ENCODE measurements at places on chromosomes 16 and 17. TPM values are rescaled to one million over a fixed set of nuclear protein-coding genes. Genes with fewer than 3 reads are reported as not detected.

Gene RNF222
- polyA plus RNA-seq, result 0.08 TPM

Gene HOXB2
- 9.8 TPM for polyA plus RNA-seq

GRCh38 chr16:86505185-86505898 is 5.0 kb upstream of the FOXF1 start:
- peaks cover 14% of the 10 kb centered on the region for H3K4me1 ChIP-seq
- H3K27ac ChIP-seq, result no peak overlapping the region
- no peak overlapping the region for H3K4me3 ChIP-seq
- DNase-seq, result no peak
- H3K27me3 ChIP-seq, result peaks cover 97% of the 10 kb centered on the region
- no peaks in the 10 kb centered on the region for H3K36me3 ChIP-seq

DNA sequence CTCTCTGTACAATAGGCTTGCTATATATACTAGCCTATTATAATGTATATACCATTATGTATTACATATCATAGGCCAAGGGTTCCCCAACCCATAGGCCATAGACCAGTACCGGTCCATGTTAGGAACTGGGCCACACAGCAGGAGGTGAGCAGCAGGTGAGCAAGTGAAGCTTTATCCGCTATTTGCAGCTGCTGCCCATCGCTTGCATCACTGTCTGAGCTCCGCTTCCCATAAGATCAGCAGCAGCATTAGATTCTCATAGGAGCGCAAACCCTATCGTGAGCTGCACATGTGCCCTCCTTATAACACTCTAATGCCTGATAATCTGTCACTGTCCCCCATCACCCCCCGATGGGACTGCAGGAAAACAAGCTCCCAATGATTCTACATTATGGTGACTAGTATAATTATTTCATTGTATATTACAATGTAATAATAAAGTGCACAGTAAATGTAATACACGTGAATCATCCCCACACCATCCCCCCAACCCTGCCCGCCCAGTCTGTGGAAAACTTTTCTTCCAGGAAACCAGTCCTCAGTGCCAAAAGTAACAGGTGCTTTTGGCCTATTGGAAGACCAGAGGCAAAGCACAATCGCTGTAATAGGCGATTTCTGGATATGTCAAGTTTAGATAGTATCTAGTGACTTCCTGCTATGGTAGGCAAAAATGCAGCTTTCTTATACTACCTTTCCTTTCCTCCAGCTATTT is 84.1 kb downstream of the MYH11 start:
- no peak for DNase-seq
- no peaks in the 10 kb centered on the region for H3K4me1 ChIP-seq
- H3K27me3 ChIP-seq, result peaks cover 2% of the 10 kb centered on the region

DNA sequence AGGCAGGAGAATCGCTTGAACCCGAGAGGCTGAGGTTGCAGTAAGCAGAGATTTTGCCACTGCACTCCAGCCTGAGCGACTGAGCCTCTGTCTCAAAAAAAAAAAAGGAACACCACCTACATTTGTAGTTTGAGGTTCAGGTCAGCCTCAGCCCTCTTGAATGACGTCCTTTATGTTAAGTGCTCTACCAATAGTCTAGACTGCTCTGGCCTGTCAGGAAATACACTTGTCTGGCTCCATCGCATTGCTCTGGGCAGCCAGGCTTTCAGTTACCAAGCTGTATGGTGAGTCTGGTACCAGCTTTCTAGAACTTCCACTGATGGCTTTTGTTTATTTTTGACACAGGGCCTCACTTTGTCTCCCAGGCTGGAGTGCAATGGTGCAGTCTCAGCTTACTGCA is 11.4 kb downstream of the SOCS7 start:
- no peak overlapping the region for H3K4me3 ChIP-seq
- DNase-seq, result no peak
- H3K4me1 ChIP-seq, result peaks cover 21% of the 10 kb centered on the region
- H3K36me3 ChIP-seq, result peaks cover 30% of the 10 kb centered on the region
- H3K27ac ChIP-seq, result no peak overlapping the region

DNA sequence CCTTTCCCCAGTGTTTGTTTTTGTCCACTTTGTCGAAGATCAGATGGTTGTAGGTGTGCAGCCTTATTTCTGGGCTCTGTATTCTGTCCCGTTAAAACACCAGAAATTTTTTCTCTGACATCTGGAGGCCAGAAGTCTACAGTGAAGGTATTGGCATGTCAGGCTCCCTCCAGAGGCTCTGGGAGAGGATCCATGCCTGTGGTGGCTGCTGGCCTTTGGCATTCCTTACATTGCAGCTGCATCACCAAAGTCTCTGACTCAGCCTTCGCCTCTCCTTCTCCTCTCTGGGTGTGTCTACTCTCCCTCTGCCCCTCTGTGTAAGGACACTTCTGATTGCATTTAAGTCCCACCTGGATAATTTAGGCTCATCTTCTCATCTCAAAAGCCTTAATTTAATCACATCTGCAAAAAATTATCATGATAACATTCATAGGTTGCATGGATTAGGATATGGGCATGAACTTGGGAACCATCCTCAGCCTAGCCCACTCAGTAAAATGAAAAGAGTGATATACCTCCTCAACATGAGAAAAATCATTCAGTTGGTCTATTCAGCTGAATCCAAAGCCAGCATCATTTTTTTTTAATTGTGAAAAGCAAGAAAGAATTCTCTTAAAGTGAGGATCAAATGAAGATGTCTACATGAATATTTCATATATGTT is 78.0 kb downstream of the MAP2K6 start:
- H3K4me3 ChIP-seq, result no peak overlapping the region
- H3K4me1 ChIP-seq, result peaks cover 3% of the 10 kb centered on the region
